ENCODE measurements at places on chromosomes 7 and 10. TPM values are rescaled to one million over a fixed set of nuclear protein-coding genes. Genes with fewer than 3 reads are reported as not detected.

DNA sequence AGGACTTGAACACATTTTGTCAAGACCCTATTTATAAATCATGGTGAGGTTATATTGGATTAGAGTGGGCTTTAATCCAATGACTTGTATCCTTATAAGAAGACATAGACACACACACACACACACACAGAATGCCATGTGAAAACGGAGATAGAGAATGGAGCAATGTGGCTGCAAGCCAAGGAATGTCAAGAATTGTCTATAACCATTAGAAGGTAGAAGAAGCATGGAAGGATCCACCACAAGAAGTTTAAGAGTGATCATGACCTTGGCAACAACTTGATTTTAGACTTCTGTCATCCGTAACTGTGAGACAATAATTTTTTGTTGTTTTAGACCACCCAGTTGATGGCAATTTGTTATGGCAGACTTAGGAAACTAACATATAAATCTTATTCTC is 514.2 kb downstream of the TFEC start:
- no peaks in the 10 kb centered on the region for H3K4me1 ChIP-seq
- H3K4me3 ChIP-seq = no peak overlapping the region
- no peaks in the 10 kb centered on the region for H3K36me3 ChIP-seq
- H3K27me3 ChIP-seq = no peaks in the 10 kb centered on the region
- no peak for DNase-seq
- no peak overlapping the region for H3K27ac ChIP-seq

DNA sequence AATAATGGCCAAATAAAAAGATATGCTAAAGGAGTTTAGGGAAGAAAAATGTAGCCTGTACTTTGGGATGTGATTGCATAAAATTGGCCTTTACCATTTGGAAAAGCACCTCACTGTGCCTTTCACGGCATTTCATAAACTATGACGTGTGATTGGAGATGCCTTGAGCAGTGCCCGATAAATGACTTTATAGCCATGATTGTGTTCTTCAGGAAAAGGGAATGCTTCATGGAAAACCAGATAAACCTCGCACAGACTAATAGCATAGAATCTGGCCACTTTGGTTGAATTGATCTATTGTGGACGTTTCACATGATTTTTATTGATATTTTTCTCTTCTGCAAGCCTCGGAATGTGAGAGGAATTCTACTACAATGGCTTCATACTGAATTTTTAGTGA is 502.0 kb upstream of the MKI67 start:
- H3K36me3 ChIP-seq = no peaks in the 10 kb centered on the region
- no peak for DNase-seq
- H3K4me3 ChIP-seq = no peak overlapping the region
- peaks cover 3% of the 10 kb centered on the region for H3K27me3 ChIP-seq
- no peak overlapping the region for H3K27ac ChIP-seq

GRCh38 chr7:37408291-37409228 is 40.1 kb downstream of the ELMO1 start:
- peak; percentile 34 for DNase-seq
- H3K36me3 ChIP-seq = peaks cover 19% of the 10 kb centered on the region
- H3K4me3 ChIP-seq = peak overlapping the region; percentile 70
- H3K4me1 ChIP-seq = peaks cover 86% of the 10 kb centered on the region
- H3K27ac ChIP-seq = peak overlapping the region; percentile 96

The HABP2 gene
- not detected for total RNA-seq

DNA sequence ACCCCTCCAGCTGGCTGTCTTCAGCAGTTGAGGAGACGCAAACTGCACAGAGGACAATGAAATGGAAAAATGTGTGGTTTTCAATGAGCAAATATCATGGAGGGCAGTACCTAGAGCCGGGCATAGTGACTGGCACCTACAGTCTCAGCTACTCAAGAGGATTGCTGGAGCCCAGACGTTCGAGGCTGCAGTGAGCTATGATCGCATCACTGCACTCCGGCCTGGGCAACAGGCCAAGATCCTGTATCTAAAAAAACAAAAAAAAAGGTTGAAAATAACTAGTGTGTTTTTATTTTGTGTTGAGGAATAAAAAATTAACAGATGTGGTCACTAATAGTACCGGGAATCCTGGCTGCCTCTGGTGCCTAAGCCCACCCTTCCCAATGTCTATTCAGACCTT is 345.5 kb downstream of the GALNT17 start:
- no peak overlapping the region for H3K4me3 ChIP-seq
- no peak overlapping the region for H3K27ac ChIP-seq
- no peaks in the 10 kb centered on the region for H3K36me3 ChIP-seq
- H3K27me3 ChIP-seq = no peaks in the 10 kb centered on the region
- no peaks in the 10 kb centered on the region for H3K4me1 ChIP-seq
- DNase-seq = no peak

DNA sequence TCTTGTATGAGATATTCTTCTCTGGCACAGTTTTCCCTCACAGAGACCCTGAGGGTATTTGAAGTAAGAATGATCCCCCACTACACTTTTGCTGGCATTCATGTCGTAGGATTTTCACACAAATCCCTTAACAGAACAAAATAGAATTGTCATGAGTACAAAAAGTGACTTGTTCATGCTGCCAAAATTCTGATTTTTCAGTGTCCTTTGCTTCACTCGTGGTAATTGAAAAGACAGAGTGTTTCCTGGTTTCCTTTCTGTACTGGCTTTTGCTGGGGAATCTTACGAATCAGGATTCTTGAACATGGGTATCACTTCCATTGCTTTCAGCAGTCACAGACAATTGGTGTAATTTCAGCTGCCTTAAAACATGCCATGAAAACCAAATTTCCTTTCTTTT is 756.3 kb downstream of the REEP3 start:
- no peak overlapping the region for H3K27ac ChIP-seq
- DNase-seq = no peak
- H3K4me3 ChIP-seq = no peak overlapping the region
- H3K27me3 ChIP-seq = no peaks in the 10 kb centered on the region
- H3K36me3 ChIP-seq = no peaks in the 10 kb centered on the region
- no peaks in the 10 kb centered on the region for H3K4me1 ChIP-seq

DNA sequence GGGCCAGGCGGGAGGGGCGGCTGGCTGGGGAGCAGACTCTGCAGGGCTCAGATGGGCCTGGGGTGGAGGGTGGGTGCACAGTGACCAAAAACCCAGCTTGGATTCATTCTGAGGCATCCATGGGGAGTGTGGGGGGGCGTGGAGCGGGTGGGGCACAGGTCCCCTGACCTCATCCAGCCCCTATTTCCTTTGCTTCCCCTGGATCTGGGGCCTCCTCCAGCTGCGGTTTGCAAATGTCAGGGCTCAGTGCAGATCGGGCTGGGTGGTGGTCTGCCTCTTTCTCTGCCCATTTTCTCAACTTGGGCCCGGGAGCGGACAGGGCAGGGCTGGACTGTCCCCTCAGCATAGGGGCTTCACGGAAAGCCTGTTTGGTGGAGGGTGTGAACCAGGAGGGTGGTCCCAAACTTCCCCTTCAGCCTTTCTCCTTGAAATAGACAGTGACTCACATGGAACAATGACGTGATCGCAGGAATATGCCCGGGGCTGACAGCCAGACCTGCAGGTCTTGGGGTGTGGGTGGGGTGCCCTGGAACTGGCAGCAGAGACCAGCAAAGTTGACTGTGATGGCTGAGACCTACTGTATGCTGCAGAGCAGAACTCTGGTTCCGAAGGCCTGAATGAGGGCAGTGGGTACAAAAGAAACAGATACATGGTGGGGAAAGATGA is 72.9 kb upstream of the PODXL start:
- peaks cover 16% of the 10 kb centered on the region for H3K27me3 ChIP-seq
- no peak for DNase-seq
- no peak overlapping the region for H3K27ac ChIP-seq
- no peaks in the 10 kb centered on the region for H3K36me3 ChIP-seq
- no peak overlapping the region for H3K4me3 ChIP-seq
- no peaks in the 10 kb centered on the region for H3K4me1 ChIP-seq
